ENCODE measurements at places on chromosomes 3 and 15.

DNA sequence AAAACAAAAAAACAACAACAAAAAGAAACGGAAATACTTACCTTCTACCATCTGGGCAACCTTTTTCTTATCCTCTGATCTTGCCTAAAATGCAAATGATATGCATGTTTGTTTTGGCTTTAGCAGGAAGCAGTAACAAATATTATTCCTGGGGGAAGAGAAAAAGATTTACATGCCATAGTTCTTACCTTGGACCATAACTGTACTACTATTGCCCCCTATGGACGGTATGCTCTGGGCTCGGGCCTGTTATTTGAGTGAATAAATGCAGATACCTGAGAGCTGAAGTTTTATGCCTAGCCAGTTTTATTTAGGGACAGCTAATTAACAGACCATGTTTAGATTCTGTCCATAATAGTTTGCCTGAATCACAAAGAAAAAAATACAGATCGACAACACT, 12.6 kb upstream of the STARD5 start:
- H3K27ac ChIP-seq = peak overlapping the region; percentile 72
- no peak overlapping the region for H3K4me3 ChIP-seq
- H3K36me3 ChIP-seq = no peaks in the 10 kb centered on the region
- H3K4me1 ChIP-seq = no peaks in the 10 kb centered on the region
- peak; percentile 29 for DNase-seq

DNA sequence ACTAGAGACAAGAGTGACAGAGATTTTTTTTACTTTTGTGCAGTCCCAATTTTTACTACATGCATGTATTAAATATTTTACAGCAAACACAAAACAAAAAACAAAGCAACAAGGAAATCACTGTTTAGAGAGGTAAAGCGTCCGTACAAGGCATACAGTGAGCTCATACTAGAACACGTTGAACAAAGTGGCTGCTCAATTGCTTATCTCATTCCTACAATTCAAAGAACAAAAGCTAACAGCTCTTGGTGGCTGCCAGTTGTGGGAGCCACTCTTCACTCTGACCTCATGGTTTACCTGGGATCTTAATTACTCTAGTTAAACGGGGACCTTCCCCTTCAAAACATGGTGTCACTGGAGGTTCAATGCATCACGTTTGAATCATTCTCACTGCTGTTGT, 7.6 kb upstream of the ARHGEF26 start:
- DNase-seq = no peak
- H3K36me3 ChIP-seq = no peaks in the 10 kb centered on the region

DNA sequence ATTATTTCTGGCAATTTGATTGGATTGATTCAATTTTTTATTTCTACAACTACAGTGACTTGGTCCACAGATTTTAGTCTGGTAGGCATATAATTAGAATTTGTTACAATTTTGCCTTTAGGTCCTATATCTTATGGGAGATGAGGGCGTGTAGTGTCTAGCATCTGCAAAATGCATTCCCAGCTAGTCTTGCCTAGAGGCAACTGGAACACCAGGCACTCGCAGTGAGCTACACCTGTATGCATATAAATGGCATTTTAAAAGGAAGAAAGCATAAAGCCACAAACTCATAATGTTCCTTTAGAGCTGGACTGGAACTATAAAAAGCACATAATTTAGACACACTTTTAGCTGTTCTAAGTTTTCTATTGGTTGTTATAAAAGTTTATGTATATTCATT, 17.9 kb upstream of the SPPL2A start:
- H3K27me3 ChIP-seq = no peaks in the 10 kb centered on the region
- DNase-seq = no peak
- no peak overlapping the region for H3K27ac ChIP-seq
- H3K4me3 ChIP-seq = no peak overlapping the region
- no peaks in the 10 kb centered on the region for H3K36me3 ChIP-seq
- no peaks in the 10 kb centered on the region for H3K4me1 ChIP-seq

GRCh38 chr3:9881441-9881840, 1.4 kb upstream of the CIDEC start:
- H3K27ac ChIP-seq = no peak overlapping the region
- peaks cover 4% of the 10 kb centered on the region for H3K36me3 ChIP-seq
- H3K4me1 ChIP-seq = no peaks in the 10 kb centered on the region
- peaks cover 7% of the 10 kb centered on the region for H3K27me3 ChIP-seq
- H3K4me3 ChIP-seq = no peak overlapping the region
